HCT116 (cell line): ENCODE measurements at places on chromosomes 2 and 18. TPM values are rescaled to one million over a fixed set of nuclear protein-coding genes. Genes with fewer than 3 reads are reported as not detected.

Gene METAP1D
- 15.8 TPM for total RNA-seq

Gene RAB6C
- not detected for total RNA-seq

Gene BOLL
- not detected for total RNA-seq

Gene ATG4B
- 87.4 TPM for total RNA-seq

Gene ABHD3
- 29.9 TPM for total RNA-seq

Gene DUSP11
- total RNA-seq = 22.9 TPM

Gene MC4R
- not detected for total RNA-seq

Gene TACR1
- not detected for total RNA-seq

Gene ACOXL
- total RNA-seq = 5.5 TPM

Gene KRTCAP3
- total RNA-seq = 65.7 TPM
